ENCODE measurements at places on chromosomes 7 and 10.

GRCh38 chr7:35613150-35613549 lies 81.8 kb downstream of the HERPUD2 start:
- no peak for DNase-seq

- peak; percentile 86 for DNase-seq
Observed at GRCh38 chr10:28678687-28679457, 1.6 kb downstream of the BAMBI start.

GRCh38 chr7:129188372-129188891 lies at the start of gene SMO:
Gene SMO (plus strand): TSS chr7:129188633. CDS start chr7:129189152, 519 bp downstream.
- DNase-seq = peak; percentile 96

- no peak for DNase-seq
Observed at GRCh38 chr7:18873734-18874336, 243.6 kb downstream of the TWIST1 start.

DNA sequence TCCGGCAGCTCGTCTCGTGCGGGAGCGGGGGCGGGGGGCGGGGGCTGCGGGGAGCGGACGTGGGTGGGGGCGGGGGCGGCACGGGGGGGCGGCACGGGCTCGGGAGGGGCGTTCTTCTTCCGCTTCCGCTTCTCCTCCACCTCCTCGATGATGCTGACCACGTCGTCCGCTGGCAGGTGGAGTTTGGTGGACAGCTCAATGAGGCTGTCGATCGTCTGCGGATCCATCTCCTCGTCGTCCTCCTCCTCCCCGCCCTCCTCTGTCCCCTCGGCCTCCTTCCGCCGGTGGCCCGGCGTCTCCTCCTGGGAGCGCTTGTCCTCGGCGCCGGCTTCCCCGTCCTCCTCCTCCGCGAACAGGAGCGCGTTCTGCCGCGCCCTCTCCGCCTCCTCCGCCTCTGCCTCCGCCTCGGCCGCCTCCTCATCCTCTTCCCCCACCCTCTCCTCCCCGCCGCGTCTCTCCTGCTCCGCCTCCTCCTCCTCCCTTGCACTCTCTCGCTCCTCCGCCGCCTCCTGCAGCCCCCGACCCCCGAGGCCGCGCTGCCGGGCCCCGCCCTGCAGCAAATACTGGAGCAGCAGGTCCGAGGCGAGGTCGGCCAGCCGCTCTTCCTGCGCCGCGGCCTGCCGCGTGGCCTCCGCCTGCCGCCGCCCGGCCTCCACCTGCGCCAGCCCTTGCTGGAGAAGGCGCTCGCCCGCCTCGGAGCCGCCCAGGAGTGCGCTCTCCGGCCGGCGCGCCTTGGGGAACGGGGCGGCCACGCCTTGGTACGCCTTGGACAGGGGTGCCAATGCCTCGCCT lies 1.9 kb downstream of the VGF start:
- no peak for DNase-seq

- DNase-seq = no peak
Observed at GRCh38 chr10:49762566-49762877, 399 bp upstream of the OGDHL start.

- DNase-seq = peak; percentile 53
Observed at GRCh38 chr7:151796091-151796870, 80.6 kb downstream of the PRKAG2 start.

DNA sequence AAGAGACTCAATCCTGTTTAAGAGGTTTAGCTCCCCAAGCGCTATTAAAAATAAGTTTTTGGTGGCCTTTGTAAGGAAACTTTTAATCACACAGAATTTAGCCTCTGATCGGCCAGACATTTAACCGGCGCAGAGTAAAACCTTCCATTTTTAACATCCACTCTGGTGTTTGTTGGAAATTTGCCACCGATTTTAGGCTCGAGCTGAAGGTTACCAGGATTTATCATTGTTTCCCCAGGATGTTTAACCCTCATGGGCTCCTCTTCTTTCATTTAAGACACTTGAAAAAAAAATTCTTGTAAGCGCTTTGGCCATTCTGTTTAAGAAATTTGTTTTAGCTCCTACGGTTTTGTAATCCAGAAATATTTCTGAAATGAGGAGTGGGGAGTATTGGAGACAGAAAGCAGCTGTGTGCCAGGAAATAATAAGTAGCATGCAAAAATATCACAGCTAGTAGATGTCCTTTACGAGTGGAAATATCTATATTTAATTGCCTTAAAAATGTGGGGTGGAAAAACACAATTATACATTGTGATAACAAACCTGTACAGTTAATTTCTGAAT lies 3.4 kb downstream of the NEUROD6 start:
- peak; percentile 94 for DNase-seq

DNA sequence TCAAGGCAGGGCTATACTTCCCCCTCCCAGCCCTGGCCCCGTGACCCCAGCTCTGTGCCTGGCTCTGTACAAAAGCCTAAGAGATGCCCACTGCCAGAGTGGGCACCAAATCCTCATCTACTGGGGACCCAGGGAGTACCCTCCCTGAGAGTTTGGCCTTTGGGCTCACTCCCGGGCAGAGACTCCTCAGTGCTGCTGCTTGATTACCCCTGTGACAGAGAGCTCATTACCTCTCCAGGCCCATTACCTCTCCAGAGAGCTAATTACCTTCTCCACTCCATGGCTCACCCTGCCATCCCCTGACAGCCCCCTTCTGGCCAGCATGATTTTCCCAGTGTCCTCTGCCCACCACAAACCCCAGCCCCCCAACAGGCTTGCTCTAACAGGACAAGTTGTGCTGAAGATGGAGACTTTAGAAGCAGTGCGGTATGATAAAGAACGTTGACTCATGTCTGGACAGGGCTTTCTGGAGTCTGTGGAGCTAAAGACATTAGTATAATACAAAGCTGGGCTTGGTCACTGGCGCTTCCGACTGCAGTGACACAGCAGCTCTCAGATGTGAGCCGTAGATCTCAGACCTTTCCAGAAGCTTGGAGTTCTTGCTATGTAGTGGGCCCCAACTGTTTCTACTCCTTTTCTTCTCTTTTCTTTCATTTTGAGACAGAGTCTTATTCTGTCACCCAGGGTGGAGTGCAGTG lies 111.3 kb upstream of the KCTD7 start:
- no peak for DNase-seq

DNA sequence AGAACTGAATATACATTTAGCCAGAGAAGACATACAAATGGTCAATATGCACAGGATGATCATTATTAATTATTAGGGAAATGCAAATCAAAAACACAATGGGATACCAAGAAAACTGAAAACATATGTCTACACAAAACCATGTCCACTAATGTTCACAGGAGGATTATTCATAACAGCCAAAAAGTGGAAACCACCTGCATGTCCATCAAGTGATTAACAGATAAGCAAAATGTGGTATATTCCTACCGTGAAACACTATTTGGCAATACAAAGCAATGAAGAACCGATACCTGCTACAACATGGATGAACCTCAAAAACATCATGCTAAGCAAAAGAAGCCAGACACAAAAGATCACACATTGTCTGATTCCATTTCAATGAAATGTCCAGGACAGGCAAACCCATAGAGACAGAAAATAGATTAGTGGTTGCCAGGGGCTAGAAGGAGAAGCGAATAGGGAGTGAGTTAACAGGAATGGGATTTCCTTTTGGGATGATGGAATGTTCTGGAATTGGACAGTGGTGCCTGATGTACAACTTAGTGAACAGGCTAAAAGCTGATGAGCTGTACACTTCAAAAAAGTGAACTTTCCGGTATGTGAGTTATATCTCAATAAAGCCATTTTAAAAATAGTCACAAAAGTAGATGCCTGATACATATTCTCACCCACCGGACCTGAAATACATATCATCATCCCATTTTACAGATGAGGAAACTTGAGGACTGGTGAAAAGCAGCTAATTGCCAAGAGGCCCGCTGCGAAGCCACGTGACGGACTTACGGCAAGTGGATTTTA lies 33.6 kb downstream of the HIPK2 start:
- no peak for DNase-seq

- peak; percentile 95 for DNase-seq
Observed at GRCh38 chr10:42875798-42876341, 93.3 kb downstream of the BMS1 start.

GRCh38 chr7:80284855-80285254 lies 150.2 kb downstream of the GNAI1 start:
- DNase-seq = peak; percentile 58

GRCh38 chr7:142471820-142472219 lies 214.0 kb upstream of the PRSS58 start:
- DNase-seq = no peak
